Aorta (tissue), 5 donors: ENCODE measurements at places on chromosomes 5 and 9.
A peak's percentile ranks its signal among the peaks of the same experiment; 100 is the strongest.

- DNase-seq, result no peak
Observed at GRCh38 chr5:97365163-97365845, 182.3 kb upstream of the RIOK2 start.

- DNase-seq, result no peak
Observed at GRCh38 chr9:105339849-105340248, 95.4 kb downstream of the SLC44A1 start.

DNA sequence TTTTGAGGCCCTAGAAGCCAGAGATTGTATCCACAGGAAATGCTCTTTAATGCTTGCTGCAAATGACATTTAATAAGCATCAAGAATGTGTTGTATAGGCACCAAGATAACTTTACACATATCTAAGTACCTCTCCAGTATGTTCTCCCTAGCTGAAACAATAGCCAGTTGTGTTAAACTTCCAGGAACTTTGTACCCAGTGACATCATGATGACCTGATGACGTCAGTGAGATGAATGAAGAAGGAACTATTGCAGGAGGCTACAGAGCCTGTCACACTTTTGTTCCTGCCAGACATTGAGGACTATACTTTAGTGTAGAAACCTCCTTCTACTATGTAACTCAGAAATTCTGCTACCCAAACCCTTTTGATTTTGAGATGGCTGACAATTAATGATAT is 129.8 kb downstream of the CD180 start:
- DNase-seq, result no peak

- DNase-seq, result peak; percentile 80
Observed at GRCh38 chr9:113187929-113188595, 33.0 kb downstream of the FKBP15 start.

- DNase-seq, result no peak
Observed at GRCh38 chr5:59745415-59745863, 148.1 kb downstream of the PDE4D start.

- DNase-seq, result no peak
Observed at GRCh38 chr5:120396186-120396585, 67.9 kb upstream of the PRR16 start.
